ENCODE measurements at places on chromosomes 16 and 17.

GRCh38 chr16:16075488-16076422 lies 126.3 kb downstream of the ABCC1 start:
- no peak for DNase-seq

GRCh38 chr17:61247439-61247838 lies 152.2 kb upstream of the TBX2 start:
- no peak for DNase-seq

GRCh38 chr17:20122254-20122879 lies 113.2 kb downstream of the SPECC1 start:
- DNase-seq, result no peak

GRCh38 chr17:9971991-9972390 lies 66.9 kb upstream of the RCVRN start:
- DNase-seq, result no peak

DNA sequence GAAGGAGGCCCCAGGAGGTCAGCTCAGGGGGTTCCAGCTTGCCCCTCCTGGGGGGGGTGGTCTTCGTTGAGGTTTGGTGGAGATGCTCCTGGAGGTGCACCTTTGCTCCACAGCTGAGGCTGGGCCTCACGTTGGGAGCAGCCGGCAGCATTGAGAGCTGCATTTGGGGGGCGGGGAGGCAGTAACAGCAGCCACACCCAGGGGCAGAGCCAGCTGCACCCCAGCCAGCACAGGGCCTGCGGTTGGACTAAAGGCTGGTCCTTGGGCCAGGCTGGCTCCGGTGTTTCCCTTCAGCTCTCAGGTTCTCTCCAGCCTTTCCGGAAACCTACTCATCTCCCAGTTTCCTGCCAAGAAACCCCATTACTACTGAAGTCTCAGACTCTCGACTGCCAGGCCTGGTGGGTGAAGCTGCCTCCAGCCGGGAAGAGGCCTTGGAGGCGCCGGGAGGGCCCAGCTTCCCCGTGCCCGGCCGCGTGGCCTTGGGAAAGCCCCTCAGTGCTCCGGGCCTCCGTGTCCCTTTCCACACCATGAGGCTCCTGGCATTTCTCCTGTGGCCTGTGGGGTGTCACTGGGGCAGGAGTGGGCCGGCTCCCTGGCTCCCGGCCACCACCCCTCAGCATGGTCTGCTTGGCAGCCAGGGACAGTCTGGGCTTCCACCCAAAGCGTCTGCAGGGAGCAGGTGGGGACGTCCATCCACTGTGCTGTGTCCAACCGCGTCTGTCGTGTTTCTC lies 14.0 kb upstream of the BAIAP2 start:
- no peak for DNase-seq

DNA sequence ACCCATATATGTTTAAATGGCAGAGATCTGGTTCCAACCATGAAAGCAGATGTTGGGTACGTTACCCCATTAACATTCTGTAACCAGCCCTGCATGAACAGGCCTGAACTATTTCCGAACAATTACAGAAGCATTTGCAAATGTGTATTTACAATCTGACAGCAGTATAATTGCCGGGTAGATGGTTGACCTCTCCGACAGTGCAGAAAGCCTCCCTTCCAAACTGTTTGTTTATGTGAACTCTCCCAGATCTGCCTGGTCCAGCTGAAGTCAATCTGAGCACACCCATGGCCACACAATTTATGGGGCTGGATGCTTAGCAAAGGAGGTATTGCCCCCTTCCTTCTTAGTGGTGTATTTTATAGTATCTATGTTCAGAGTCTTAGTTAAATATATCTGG lies 21.8 kb downstream of the NUDT7 start:
- peak; percentile 9 for DNase-seq

DNA sequence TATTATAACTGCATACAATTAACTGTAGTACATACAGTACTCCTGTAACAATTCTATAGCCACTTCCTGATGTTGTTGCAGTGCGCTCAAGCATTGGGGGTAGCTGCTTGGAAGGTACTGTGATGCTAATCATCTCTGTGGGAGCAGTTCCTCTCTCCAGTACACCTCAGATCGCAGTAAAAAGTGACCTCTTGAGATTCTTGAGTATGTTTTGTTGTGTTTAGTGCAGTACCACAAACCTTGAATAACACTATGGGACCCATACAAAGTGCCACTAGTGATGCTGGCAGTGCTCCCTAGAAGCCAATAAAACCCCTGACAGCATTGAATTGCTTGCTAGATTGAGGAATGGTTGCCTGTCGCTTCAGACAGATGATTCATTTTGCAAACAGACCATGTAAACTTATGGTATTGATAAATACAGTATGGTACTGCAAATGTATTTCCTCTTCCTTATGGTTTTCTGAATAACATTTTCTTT lies 193.0 kb downstream of the SPECC1 start:
- DNase-seq, result no peak

GRCh38 chr17:17844500-17844899 lies 7.7 kb upstream of the SREBF1 start:
- DNase-seq, result no peak

- no peak for DNase-seq
Observed at GRCh38 chr16:11799509-11800381, 2.7 kb upstream of the ZC3H7A start.

- no peak for DNase-seq
Observed at GRCh38 chr16:74117798-74118197, 178.8 kb upstream of the PSMD7 start.

GRCh38 chr17:37239690-37240334 lies 136.0 kb upstream of the C17orf78 start:
- no peak for DNase-seq

DNA sequence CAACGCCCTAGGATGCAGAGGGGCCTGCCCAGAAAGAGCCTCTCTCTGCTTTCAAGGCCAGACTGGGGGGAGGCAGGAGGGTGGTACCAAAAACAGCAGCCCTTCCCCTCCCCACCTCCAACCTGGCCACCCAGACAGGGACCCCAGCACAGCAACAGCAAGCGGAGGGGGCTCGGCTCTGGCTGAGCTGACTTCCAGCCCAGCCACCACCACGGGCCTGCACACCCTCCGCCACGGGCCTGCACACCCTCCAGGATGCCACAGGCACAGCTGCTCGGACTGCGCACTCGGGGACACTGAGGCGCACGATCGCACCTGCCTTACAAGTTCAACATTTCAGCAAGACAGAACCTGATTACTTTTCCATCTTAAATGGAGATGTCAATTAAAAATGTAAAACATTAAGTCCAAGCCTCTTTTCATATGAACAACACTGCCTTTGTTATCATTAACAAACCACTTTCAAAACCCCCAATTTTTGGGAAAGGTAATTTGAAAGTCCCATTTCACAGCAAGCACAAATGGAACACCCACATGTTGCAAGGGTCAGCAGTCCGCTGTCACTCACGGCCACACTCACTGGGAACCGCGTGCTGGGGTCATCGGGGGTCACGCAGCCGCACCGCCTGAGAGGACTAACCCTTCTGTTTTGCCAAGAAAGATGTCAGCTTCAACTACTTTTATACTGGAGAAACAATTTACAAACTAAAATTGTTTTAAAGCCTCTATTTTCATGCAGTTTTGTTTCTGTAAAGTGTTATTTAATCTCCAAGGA lies 76.4 kb downstream of the ANKRD11 start:
- no peak for DNase-seq

DNA sequence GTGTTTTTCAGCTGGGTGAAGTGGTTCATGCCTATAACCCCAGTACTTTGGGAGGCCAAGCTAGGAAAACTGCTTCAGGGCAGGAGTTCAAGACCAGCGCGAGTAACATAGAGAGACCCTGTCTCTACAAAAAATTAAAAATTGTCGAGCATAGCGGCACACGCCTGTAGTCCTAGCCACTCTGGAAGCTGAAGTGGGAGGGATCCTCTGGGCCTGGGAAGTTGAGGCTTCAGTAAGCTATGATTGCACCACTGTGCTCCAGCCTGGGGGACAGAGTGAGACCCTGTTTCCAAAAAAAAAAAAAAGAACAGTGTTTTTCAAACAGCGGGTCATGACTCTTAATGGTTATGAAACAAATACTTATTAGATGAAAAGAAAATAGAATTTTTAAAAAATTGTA lies 2.3 kb upstream of the CYTH1 start:
- DNase-seq, result no peak

DNA sequence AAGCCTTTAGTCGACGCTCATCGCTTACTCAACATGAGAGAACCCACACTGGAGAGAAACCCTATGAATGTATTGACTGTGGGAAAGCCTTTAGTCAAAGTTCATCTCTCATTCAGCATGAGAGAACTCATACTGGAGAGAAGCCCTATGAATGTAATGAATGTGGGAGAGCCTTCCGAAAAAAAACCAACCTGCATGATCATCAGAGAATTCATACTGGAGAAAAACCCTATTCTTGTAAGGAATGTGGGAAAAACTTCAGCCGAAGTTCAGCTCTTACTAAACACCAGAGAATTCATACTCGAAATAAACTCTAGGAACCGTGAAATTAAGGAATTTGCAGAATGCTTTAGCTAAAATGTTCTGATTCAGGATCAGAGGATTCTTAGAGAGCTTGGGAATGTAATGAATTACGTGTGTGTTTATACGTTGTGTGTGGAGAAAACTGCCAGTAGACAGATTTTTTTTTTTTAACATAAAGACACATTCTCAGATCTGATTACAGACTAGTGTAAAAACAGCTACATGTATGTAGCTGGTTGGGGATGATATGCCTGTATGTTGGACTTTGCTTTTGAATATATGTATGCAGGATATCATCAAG lies 25.4 kb downstream of the ZFP90 start:
- no peak for DNase-seq

DNA sequence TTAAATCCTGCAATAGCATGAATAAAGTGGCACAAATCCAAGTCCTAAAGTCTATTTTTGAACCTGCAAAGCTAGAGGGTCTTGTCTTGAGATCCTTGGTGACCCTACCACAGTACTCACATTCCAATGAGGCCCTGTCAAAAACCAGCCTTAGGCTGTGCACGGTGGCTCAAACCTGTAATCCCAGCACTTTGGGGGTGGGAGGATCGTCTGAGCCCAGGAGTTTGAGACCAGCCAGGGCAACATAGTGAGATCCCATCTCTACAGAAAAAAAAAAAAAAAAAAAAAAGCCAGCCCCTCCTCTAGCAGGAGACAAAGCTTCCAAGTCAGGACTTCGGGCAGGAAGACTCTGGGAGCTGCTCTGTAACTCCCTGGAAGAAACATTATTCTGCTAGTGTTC lies 16.3 kb downstream of the CYTH1 start:
- DNase-seq, result no peak

DNA sequence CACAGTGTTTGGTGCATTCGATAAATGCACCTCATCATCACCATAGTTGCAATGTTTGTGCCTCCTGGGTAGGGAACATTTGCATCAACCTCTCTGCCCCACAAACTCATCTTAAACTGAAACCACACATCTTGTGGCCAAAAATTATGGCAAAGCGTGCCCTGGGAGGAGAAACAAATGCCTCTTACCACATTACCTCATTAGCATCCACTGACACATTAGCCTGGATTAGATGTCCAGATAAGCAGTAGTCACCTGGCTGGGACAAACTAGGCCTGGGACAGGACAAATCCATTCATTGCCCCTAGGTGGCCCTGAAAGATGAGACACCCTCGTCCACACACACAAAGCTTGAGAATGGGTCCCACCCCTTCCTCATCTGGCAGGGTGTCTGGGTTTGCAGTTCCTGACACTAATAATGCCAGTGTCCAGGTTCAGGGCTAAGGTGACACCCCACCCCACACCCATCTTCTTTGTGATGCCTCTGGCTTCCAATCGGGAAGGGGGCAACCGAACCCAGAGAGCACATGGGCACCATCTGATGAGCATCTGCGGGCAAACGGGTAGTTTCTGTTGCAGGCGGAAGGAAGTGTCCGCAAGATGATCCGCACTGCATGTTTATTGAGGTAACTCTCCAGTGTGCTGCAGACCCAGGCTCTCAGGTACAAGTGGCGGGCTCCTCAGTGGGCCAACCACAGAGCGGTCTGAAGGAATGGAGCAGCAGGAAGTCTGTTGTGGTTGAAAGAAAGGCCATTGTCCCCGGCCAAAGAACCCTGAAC lies 8.6 kb downstream of the XYLT1 start:
- no peak for DNase-seq

GRCh38 chr16:67720236-67720635 lies 1.1 kb upstream of the GFOD2 start:
- no peak for DNase-seq

DNA sequence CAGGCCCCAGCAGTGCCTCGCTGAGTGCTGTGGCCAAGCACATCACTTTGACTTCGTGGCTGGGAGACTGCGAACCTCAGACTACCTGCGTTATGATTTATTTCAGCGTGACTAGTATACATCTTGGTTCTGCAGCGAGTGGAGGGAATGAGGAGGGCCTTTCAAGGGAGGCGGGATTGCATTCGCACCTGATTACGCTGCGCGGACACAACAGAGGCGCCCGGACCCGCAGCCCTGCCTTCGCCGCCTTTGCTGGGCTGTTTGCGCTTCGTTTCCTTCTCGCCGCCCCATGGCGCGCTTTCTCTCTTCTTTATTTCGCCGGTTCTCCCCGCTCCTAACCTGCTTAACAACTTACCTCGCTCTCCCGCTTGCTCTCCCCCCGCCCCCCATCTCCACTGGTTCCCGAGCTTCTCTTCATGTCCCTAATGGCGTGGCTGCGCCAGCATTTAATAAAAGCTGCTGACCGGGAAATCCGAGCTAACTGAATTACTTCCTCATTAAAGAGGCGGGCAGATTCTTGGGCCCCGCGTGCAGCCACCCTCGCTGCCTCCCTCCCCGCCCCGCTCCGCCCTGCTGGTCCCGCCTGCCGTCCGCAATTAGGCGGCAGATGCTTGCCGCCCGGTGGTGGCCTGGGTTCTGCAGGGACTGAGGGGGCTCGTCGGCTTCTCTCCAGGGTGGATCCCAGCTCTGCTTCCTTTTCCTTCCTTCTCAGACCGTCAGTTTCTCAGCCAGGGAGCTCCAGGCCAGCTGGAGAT lies 257.6 kb upstream of the SDK2 start:
- DNase-seq, result peak; percentile 84

GRCh38 chr16:3538222-3538621 lies 37.4 kb downstream of the CLUAP1 start:
- DNase-seq, result no peak

DNA sequence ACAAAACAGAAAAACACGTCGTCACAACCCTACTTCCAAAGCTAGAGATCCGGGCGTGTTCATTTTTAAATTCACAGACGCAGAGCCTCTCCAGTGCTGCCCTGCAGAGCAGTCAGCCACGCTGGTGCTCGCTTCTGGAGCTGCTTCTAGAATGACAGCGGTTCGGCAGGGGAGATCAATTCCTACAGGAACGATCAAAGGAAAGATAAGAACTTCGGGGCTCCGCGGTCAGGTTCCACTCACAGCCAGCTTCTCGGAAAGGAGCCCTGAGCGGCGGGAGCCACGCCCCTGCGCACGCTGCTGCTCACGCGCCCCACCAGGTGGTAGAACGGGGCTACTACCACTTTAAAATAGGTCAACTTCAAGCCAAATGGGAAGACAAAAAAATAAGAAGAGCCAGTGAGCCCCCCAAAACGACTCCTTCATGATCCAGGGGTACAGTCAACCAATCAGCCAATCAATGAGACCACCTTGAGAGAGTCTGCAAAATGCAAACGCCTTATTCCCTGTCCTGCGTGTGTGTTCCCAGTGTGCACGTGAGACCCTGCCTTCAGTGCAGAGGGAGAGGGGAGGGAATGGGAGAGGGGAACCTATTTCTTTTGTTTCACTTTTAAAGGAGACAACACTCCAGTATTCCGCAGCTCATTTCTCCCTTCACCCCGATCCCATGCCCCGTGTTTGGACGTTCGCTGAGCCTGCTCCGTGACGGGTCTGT lies 209.7 kb downstream of the RBFOX3 start:
- peak; percentile 21 for DNase-seq

Measured in NCI-H146 (cell line).